ENCODE measurements at places on chromosomes 16 and 17. TPM values are rescaled to one million over a fixed set of nuclear protein-coding genes. Genes with fewer than 3 reads are reported as not detected.

The RASL10B gene
- 0.30 TPM for polyA plus RNA-seq

DNA sequence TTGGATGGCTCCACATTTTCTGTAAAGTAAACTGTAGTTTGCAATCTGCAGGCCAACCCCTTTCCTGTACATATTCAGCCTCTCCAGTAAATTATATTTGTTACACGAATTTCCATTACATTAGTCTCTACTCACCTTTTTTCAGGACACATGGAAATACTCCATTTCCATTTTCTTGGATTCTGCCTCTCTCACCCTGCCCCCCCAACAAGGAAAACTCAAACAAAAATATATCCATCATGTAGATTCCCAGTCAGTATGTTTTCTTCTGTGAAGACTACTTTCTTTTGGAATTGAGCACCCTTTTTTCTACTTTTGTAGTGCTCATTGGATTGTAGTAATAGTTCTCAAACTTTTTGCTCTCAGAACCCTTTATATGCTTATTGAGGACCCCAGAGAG lies 2.9 kb downstream of the PPM1D start:
- no peak overlapping the region for H3K27ac ChIP-seq
- no peaks in the 10 kb centered on the region for H3K27me3 ChIP-seq
- no peak for DNase-seq
- no peaks in the 10 kb centered on the region for H3K36me3 ChIP-seq
- peaks cover 21% of the 10 kb centered on the region for H3K4me1 ChIP-seq
- H3K4me3 ChIP-seq = no peak overlapping the region

- no peak for DNase-seq
- peak overlapping the region; percentile 76 for H3K4me3 ChIP-seq
- H3K27me3 ChIP-seq = peaks cover 24% of the 10 kb centered on the region
- H3K4me1 ChIP-seq = peaks cover 24% of the 10 kb centered on the region
Measured at GRCh38 chr17:48543854-48544348, 1.0 kb downstream of the HOXB2 start.

GRCh38 chr16:75250089-75250808 lies 1.2 kb downstream of the BCAR1 start:
- H3K4me3 ChIP-seq = peak overlapping the region; percentile 93
- DNase-seq = no peak
- peak overlapping the region; percentile 86 for H3K27ac ChIP-seq
- peaks cover 17% of the 10 kb centered on the region for H3K36me3 ChIP-seq
- no peaks in the 10 kb centered on the region for H3K27me3 ChIP-seq

The CD79B gene
- polyA plus RNA-seq = 0.07 TPM

GRCh38 chr16:84043486-84044117 lies 1.0 kb upstream of the SLC38A8 start:
- H3K36me3 ChIP-seq = no peaks in the 10 kb centered on the region
- no peak for DNase-seq
- H3K27me3 ChIP-seq = peaks cover 50% of the 10 kb centered on the region
- no peak overlapping the region for H3K27ac ChIP-seq
- no peaks in the 10 kb centered on the region for H3K4me1 ChIP-seq

The ZNF75A gene
- polyA plus RNA-seq = 20.8 TPM

- no peaks in the 10 kb centered on the region for H3K27me3 ChIP-seq
- peaks cover 33% of the 10 kb centered on the region for H3K36me3 ChIP-seq
- no peak overlapping the region for H3K27ac ChIP-seq
- H3K4me1 ChIP-seq = no peaks in the 10 kb centered on the region
- DNase-seq = no peak
Measured at GRCh38 chr16:84088695-84089395, 27.9 kb downstream of the MBTPS1 start.

All from keratinocyte (primary cell).